ENCODE measurements at places on chromosomes 4 and X.

DNA sequence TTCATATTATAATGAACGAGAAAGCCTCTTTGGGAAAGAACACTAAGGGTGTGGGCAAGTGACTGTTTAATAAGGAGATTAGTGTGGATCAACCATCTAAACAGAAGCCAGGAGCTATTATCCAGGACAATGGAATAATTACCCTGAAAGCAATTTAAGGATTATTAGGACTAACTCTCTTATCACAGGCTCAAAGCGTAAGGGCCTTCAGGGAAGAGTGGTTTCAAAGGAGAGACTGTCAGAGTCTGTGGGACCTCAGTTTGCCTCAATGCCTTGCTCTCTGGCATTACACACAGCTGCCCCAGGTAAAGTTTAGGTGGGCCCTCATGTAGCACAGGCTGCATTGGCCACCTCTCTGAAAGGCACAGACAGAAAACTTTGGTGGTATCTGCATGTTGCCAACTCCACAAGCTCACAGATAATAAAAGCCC, 717.2 kb upstream of the ADGRL3 start:
- no peak for DNase-seq

DNA sequence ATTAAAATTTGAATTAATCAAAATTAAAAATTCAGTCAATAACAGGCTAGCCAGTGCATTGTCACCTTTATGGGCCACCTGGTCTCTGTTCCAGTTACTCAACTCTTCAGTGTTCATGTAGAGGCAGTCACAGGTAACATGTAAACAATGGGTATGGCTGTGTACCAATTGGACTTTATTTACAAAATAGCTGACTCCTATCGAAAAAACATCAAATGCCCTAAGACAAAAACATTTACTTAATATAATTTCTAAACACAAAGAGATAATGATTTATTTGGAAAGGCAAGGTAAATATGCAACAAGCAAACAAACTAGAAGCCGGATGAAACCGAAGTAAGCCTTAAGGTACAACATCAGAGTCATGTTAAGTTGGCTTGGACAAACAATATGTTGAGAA, 8.8 kb downstream of the TMEM150C start:
- no peak for DNase-seq

DNA sequence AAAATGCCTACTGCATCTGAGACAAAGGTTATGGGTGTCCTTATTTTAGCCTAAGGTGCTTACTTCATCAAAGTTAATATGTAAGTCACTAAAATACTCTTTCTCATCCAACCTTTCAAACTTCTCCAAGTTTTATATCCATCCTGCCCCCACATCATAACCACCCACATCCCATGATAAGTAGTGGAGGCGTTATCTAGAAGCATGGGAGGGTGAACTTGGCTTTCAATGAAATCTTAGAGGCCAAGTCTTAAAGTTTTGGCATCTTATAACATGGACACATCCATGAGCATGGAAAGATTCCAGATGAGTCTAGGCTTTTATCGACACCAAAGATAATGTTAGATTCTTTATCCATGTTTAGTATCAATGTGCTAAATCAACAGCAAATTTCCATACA, 22.9 kb upstream of the SEC24D start:
- no peak for DNase-seq

DNA sequence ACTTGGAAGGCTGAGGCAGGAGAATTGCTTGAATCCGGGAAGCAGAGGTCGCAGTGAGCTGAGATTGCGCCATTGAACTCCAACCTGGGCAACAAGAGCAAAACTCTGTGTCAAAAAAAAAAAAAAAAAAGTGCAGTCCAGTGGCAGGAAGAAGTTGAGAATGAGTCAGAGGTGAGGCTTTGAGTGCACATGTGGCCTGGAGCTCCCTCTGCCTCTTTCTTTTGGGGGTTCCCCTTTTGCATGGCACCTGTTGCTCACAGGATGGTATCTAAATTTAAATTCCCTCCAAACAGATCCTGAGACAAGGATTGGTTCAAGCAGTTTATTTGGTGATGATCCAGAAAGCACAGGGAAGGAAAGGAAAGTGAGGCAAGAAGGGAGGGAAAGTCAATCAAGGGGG, 151.4 kb upstream of the STX18 start:
- DNase-seq = no peak

- no peak for DNase-seq
Observed at GRCh38 chrX:119989905-119990555, 46.5 kb upstream of the NKAP start.

- DNase-seq = peak; percentile 39
Observed at GRCh38 chrX:3252744-3253143, 93.7 kb downstream of the MXRA5 start.

DNA sequence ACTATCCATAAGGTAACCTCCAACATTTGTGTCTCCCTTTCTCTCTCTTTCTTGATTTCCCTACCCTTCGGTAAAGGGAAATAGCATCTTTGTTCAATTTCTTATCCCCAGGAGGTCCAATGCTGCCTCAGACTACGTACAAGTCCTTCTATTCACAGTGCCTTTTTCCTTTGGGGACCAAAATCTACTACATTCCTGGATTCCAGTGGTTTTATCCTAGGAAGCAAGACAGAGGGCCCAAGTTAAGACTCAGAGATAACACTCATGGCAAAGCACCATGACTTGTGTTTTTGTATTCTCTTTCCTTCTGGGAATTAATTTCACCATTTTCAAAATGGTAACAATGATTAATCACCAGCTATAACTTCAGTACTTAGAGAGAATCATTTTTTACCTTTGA, 10.6 kb downstream of the G3BP2 start:
- no peak for DNase-seq

DNA sequence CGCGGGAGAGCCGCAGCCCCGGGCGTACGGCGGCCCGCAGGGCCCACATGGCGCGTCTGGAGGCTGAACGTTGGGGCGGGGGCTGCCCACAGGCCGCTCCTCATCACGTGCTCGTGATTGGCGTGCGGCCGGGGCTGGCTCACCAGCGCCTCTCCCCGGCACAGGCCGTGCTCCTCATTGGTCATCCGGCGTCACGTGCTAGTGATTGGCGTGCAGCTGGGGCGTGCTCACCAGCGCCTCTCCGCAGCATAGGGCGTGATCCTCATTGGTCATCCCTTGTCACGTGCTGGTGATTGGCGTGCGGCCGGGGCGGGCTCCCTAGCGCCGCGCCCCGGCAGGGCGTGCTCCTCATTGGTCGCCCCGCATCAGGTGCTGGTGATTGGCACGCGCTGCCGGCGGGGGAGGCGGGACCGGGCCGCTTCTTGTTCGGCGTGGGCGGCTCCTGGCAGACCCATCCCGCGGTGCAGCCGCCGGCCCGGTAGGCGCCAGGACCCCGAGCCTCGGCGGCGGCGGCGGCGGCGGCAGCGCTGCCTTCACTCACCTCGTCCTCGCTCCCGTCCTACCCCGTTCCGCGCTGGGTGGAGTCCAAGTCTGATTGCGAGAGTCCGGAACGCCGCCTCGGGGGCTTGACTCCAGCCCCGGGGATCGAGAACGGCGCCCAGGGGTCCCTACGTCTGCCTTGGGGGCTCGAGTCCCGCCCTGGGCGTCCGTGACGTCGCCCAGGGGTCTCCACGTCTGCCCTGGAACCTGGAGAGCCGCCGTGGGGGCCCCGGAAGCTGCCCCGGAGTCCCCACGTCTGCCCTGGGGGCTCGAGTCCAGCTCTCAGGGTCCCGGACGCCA, at the start of gene GTPBP6:
GTPBP6 (minus strand) TSS at position 58 of the 840 bp plus-strand sequence; CDS start at position 49, 9 bp downstream.
- peak; percentile 100 for DNase-seq

- DNase-seq = no peak
Observed at GRCh38 chr4:113835005-113835404, 73.5 kb upstream of the CAMK2D start.

DNA sequence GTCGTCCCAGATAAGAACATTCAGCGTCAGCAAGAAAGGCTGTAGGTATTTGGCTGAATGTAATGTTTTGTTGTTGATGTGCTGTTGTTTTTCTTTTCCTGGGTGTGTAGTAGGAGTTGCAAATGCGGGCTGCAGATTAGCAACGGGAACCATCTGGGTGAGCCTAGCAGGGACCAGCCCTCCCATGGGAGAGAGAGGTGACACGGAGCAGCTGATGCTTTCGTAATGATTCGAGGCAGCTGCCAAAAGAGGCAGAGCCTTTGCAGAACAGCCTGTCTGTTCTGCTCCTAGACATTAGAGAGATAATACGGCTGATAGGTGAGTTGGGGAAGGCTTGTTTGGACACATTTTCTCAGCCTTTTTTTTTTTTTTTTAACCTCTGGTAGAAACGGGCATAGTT, 25.3 kb downstream of the ARSF start:
- peak; percentile 8 for DNase-seq

DNA sequence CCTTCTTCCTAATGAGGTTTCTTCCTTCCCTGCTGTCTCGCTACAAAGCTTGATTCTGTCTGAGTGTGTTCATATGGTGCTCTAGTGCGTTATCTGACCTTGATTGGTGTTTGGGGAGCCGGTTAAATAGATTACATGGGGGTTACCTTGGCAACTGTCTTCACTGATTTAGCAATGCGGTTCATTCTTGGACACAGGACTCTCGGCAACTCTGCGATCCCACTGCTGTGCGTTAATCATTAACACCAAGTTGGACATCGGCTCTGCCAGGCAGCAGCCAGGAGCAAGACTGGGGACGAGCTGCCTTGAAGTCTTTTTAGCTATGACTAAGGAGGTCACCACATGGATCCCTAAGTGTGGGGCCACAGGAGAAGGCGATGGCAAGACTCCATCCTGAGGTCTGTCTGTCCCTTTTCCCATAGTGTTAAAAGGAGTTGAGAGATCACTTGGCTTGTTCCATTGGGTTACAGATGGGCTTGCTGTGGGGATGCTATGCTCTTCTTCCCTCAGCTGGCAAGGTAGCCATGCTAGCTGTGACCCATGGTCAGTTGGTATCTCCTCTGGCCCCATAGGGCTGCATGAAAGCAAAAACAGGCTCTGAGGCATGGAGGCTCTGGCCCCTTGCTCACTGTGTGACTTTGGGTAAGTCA, 93.4 kb upstream of the MAMLD1 start:
- DNase-seq = no peak

DNA sequence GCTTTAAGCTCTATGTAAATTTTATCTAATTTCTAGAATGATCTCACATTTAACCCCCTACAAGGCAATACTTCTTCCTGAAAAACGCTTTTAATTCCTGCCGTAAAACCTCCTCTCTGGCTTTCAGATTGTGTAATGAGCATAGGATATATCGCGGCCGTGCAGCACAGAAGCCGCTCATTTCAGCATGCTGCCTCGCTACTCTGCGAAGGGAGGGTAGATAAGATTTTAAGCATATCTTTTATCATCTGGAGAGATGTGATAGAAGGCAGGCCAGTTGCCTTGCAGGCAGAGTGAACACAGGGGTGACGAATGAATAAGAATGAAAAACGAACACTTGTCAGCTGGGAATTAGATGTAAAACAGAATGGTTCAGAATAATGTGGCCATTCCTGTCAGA, 265.5 kb downstream of the UNC5C start:
- DNase-seq = no peak

DNA sequence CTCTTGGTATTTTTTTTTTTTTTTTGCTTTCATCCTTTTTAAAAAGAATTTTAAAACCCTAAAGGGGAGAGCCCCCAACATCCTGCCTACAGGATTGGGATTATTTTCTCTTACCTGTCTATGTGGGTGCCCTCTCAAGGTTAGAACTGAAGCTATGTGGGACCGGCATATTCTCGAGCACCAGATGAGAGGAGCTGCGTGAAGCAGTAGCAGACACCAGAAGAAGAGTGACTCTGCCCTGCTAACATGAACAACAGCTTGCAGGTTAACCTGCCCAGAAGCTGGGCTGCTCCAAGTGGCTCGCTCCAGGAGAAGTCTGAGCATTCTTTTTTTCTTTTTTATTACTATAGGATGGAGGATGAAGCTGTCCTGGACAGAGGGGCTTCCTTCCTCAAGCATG, 102.6 kb upstream of the SLC4A4 start:
- DNase-seq = no peak

- no peak for DNase-seq
Observed at GRCh38 chrX:95764972-95765451, 919.6 kb upstream of the DIAPH2 start.

GRCh38 chr4:31058656-31059055, 338.5 kb downstream of the PCDH7 start:
- DNase-seq = no peak

DNA sequence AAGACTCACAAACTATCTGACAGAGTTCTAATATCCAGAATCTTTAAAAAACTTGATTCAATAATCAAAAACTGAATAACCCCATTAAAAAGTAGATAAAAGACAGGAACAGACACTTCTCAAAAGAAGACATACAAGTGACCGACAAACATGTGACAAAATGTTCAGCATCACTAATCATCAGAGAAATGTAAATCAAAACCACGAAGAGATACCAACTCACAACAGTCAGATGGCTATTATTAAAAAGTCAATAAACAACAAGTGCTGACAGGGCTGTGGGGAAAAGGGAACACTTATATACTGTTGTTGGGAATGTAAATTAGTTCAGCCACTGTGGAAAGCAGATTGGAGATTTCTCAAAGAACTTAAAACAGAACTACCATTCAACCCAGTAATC, 138.1 kb upstream of the RASGEF1B start:
- DNase-seq = no peak

- DNase-seq = no peak
Observed at GRCh38 chr4:7201420-7202305, 9.3 kb downstream of the SORCS2 start.

GRCh38 chrX:71941776-71942175, 31.1 kb downstream of the NHSL2 start:
- peak; percentile 33 for DNase-seq

GRCh38 chr4:168859888-168860694, 150.0 kb downstream of the CBR4 start:
- DNase-seq = no peak

- no peak for DNase-seq
Observed at GRCh38 chr4:69838977-69839376, 21.0 kb downstream of the SULT1E1 start.

- peak; percentile 64 for DNase-seq
Observed at GRCh38 chr4:145619639-145619996, 433 bp downstream of the MMAA start.

- DNase-seq = no peak
Observed at GRCh38 chrX:47687263-47687662, 28.3 kb upstream of the UXT start.

DNA sequence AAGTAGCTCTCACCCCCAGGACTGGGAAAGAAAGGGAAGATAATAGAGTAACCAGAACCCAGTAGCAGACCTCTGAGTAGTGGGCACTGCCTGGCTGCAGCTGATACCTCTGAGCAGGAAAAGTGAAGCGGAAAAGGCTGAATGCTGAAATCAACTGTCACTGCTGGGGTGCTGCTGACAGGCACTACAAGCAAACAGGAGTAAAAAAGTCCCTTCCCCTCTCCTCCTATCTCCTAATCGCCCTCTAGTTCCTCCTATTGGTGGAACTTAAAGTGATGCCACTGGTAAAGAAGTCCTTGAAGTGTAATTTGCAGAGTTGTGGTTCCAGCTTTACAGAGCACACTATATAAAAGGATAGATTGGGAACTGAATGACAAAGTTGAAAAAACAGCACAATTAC, 32.8 kb upstream of the GLRB start:
- DNase-seq = no peak

DNA sequence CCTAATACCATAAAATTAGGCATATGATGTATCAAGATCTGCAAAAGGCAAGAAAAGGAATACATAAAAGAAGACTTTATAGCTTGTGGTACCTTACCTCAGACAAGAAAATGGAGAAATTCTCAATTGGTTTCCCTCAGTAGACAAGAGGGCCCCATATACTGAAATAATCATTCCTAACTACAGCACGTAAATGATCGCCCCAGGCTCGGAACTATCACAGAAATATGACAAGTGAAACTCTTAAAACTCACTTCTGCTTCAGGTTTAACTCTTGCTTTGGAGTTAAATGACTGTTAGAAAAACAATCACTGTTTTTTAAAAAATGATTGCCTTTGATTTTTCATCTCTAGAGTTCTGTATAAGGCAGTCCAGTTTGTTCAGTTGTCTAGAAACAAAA, 38.6 kb upstream of the NAP1L5 start:
- DNase-seq = no peak
